ENCODE measurements at places on chromosomes 11 and 22.

GRCh38 chr11:118078911-118079411 lies 2.1 kb downstream of the TMPRSS4 start:
- DNase-seq, result no peak

DNA sequence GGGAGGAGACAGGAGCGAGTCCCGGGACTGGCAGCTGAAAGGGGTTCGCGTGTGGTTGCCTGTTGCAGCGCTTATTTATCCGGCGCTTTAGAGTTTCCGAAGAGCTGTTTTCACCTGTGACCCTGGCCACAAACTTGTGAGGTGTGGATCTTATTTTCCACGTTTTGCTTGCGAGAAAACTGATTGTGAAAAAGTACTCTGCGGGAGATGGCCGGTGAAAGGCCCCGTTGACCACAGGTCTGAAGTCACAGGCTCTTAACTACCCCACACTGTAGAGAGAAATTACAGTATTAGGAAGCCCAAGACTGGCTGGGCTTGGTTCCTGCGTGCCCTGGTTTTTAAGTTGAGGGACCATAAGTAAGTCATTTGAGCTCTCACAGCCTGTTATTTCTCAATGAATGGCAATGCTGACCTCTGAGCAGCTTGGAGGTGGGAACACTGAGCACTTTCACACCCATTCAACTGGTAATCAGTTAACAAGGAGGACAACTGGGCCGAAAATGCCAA lies 379 bp upstream of the RAB38 start:
- DNase-seq, result no peak

DNA sequence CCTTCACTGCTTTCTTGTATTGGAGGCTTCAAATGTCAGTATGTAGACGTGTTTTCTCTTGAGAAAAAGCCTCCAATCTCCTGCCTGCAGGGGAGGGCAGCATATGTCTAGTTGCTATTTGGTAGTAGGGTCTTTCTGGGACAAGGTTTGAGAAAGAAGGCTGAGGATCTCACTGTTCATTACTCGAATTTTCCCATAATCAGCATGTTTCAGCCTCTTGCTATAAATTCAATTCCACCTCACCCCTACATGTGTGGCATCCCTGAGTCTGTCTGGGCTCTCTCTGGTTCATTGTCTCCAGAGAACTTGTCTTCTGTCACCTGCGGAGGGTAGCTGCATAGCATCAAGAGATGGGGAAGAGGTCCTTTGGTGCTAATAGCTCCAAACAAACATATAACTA lies 19.5 kb upstream of the CCDC83 start:
- DNase-seq, result no peak

DNA sequence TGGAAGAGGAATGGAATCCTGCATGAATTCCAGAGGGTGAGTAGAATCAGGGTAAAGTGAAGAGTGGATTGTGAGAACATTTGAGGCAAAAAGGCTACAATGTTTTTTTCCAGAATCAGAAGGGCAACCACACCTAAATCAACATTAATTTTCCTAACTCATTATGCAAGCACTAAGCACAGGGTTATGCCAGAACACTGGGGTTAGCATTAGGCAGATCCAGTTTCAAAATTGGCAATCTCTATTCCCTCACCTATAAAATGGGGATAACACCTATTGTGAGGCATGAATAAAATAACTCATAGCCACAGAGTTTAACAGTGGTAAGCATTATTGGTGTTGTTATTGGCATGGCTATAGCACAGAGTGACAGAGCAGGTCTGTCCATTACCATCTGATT lies 378.6 kb upstream of the FAT3 start:
- DNase-seq, result no peak

DNA sequence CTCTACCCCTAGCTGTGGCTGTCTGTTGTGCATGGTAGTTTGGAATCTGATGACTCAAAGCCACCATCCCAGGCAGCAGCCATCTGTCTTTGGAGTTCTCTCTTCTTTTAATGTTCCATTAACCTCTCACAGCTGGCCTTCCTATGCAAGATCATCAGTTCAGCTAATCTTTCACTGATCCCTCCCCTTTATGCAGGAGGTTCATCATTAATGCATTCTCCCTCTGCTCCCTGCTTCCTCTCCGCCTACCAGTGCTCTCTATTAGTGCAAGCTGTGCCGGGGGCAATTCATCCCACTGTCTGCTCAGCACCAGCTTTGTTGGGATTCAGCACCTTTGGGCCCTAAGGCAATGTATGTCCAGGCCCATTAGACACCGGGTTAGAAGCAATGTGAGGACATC lies 413.0 kb upstream of the LRRC4C start:
- DNase-seq, result no peak

GRCh38 chr11:124830749-124831148 lies 30.5 kb upstream of the MSANTD2 start:
- no peak for DNase-seq

DNA sequence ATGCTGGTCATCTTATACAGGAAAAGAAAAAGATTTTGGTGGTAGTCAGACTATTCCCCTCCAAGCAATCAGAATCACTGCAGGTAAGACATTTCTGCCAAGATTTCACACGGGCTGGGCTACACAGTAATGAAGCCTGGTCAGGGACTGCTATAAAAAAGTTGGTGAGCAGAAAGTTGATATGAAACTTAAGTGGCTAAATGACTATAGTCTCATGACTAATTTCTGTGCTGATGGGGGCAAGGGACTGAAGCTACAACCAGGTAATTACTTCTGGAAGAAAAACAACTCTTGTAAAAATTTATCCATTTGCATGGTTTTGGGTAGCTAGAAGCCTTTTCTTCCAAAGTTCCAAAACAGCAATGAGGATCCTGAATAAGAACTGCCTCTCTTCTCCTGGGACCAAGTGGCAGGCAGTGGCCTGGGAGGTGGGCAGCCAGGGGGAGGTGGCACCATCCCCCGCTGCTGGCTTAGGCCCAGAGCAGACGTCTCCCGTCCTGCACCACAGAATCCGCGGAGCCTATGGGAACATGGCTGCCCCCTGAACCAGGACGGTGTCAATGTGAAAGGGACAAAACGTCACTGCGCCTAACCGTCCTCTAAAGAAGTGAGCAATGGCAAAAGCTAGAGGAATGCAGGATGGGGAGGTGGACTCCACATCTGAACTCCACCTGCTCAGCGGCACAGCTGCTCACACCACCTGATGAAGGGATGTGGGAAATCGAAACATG lies 122.6 kb upstream of the LMO1 start:
- DNase-seq, result no peak

DNA sequence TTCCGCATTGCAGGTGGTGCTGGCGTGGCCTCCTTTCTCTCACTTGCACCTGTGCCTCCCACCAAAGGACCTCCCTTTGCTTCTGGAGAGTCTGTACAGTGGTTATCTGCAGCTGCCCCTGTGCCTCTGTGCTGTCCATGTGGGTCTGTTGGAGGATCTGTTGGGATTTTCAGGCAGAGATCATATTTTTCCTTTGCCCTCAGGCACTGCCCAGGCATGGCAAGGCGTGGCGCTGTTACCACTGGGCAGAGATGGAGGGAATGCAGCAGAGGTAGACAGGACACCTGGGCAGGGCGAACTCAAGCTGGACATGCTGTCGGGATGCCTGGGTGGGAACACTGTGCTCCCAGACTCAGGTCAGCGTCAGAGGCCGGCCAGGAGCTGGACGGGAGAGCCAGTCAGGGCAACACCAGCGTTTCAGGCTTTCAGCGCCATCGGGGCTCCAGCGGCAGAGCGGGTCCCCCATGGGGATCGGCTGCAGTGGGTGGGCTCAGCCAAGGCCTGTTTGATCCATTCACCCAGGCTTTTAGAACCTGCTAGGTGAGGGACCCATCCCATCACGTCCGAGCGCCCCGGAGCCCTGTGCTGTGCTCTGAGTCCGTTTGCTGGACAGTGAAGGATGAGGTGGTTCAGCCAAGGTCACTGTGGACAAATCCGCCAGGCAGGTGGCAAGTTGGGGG lies 718.9 kb downstream of the BRD1 start:
- DNase-seq, result no peak

- no peak for DNase-seq
These were observed 64.7 kb downstream of the LDLRAD3 start for GRCh38 chr11:36008584-36008983.

- no peak for DNase-seq
These were observed 74.0 kb upstream of the CLDN5 start for GRCh38 chr22:19598054-19598855.

DNA sequence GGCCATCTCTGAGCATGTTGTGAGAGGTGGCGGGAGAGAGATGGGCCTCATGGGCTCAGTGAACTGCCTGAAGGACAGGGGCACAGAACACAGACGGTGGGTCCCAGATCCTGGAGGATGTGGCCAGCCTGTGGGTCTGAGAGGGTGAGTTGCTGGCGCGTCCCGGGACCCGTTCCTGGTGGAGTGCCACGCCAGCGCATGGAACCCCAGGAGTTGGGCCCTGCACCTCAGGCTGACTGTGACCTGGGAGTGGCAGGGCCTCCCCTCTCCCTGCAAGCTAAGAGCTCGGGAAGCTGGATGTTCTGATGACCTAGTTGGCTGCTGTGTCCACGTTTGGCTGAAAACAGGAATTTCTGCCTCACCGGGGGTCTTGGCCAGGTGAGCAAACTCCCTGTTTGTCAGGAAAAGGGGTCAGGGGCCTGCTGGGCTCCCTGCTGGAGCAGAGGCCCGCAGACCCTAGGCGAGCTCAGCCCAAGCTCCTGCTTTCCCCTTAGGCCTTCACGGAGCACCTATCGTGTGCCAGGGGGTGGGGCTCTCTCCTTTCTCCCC lies 15.0 kb downstream of the LRRC32 start:
- DNase-seq, result no peak

DNA sequence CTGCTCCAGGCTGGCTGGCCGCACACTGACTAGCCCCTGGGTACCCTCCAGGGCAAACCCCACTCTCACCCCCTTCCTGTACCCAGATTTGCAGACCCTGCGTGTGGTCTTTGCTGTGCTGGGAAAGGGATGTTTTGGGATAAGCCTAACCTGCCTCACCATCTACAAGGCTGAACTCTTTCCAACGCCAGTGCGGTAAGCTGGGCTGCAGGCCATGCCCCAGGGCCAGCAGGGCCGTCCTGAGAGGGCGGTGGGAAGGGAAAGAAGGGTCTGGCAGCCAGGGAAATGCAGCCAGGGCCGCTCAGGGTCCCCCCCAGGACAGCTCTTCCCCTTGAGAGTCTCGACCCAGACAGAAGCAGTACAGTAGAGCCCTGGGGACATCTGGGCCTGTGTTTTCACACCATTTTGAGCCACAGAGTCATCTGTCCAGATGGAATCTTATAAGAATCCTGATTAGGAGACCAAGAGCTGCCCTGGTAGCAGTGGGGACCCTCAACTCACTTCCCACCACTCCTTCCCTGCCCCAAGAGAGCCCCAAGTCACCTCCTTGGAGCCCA lies 22.4 kb upstream of the SLC22A12 start:
- DNase-seq, result no peak

GRCh38 chr22:36858966-36859365 lies 1.8 kb upstream of the NCF4 start:
- no peak for DNase-seq

- no peak for DNase-seq
These were observed 22.2 kb upstream of the CTSD start for GRCh38 chr11:1785749-1786413.

DNA sequence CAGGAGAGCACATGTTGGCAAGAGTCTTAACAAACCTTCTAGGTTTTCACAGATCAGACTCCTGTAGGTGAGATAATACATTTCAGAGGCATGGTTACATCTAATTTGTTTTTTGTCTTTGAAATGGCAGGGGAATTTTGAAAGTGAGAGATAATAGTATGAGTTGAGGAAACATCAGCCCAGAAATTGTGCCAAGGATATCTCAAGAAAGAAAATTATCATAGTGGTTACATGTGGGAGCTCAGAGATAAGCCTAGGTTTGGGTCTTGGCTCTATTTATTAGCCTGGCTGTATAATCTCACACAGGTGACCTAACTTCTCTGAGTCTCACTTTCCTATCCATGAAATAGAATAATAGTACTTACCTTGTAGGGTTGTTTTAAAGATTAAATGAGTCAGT lies 443 bp downstream of the BTBD18 start:
- no peak for DNase-seq
